ENCODE measurements at places on chromosomes 13 and 19.

- no peak for DNase-seq
These were observed 418.3 kb downstream of the DIAPH3 start for GRCh38 chr13:59745392-59745788.

GRCh38 chr13:45289936-45290563 lies 50.9 kb downstream of the TPT1 start:
- peak; percentile 40 for DNase-seq

DNA sequence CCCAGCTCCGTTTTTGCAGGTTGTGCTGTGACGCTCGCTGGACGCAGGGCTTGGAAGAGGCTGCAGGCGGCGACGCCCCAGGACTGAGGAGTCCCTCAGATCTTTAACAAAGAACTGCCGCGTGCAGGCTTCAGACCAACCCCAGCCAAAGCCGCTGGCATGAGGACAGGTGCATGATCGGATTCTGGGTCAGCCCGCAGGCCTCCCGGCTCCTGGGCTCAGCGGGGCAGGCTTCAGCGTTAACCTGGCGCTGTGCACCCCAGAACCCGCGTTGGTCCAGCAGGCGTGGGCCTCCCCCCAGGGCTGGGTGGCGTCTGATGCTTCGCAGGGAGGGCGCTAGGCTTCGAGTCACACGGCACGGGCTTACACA lies 920 bp upstream of the TIMM13 start:
- DNase-seq = no peak

GRCh38 chr19:45408121-45408520 lies 1.7 kb downstream of the POLR1G start:
- DNase-seq = no peak

GRCh38 chr19:30817965-30818567 lies 445.9 kb downstream of the ZNF536 start:
- no peak for DNase-seq

DNA sequence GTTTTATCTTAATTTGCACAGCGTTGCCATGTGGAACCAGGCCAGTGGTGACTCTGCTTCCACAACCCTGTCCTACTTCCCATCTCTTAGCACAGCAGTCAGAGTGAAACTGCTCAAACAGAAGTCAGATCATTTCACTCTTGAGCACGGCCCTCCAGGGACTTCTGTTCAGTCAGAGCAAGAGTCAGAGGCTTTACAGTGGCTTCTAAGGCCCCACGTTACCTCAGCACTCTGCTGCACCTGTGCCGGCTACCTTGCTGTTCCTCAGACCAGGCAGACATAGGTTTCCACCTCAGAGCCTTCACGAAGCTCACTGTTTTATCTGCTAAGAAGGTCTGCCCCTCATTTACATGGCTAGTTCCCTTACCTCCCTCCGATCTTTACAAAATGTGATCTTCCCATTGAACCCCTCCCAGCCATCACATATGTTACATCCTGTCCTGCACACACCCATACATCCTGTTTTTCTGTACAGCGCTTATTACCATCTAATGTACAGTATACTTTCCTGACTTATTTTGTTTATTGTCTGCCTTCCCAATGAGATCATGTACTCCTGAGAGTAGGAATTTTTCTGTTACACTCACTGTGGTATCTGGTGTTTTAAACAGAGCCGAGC lies 41.6 kb downstream of the TM9SF2 start:
- DNase-seq = no peak

DNA sequence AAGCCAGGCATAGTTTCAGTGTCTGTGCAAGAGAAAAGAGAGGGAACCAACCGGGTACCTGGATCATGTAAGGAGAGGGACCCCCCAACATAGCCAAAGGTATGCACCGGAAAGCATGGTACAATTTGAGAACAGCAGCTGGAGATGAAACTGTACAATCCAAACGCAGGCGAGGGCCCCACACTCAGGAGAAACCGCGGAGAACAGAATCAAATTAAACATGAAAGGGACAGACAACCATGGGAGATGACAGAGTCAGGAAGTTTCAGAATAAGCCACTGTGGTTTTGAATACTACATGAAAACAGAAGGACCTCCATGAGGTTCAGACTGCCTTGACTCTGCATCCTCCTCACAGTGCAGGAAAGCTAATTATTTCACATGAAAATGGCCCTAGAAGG lies 62.9 kb upstream of the SPATA13 start:
- DNase-seq = no peak
